Esophagus squamous epithelium (tissue), 5 donors: ENCODE measurements at places on chromosomes 7 and 10. TPM values are rescaled to one million over a fixed set of nuclear protein-coding genes. Genes with fewer than 3 reads are reported as not detected.

GRCh38 chr7:138886501-138886917 lies 88.5 kb upstream of the ATP6V0A4 start:
- DNase-seq, result no peak

GRCh38 chr10:62046522-62047227 lies 145.2 kb downstream of the ARID5B start:
- no peak for DNase-seq

- no peak for DNase-seq
Observed at GRCh38 chr7:123157606-123158005, 42.2 kb downstream of the SLC13A1 start.

DNA sequence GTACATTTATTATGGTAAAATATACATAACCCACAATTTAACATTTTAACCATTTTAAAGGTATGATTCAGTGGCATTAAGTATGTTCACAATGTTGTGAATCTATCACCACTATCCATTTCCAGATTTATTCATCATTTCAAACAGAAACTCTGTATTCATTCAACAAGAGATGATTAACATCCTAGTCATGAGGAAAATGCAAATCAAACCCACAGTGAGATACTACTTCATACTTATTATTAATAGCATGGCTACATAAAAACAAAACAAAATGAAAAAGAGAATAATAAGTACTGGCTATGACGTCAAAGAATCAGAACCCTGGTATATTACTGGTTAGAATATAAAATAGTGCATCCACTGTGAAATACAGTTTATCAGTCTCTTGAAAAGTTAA lies 386.6 kb upstream of the POM121L12 start:
- DNase-seq, result no peak

GRCh38 chr7:141511676-141512396 lies 39.4 kb upstream of the AGK start:
- no peak for DNase-seq

LRRC18 gene
- not detected for total RNA-seq

AGAP5 gene
- total RNA-seq, result 1.7 TPM

DNA sequence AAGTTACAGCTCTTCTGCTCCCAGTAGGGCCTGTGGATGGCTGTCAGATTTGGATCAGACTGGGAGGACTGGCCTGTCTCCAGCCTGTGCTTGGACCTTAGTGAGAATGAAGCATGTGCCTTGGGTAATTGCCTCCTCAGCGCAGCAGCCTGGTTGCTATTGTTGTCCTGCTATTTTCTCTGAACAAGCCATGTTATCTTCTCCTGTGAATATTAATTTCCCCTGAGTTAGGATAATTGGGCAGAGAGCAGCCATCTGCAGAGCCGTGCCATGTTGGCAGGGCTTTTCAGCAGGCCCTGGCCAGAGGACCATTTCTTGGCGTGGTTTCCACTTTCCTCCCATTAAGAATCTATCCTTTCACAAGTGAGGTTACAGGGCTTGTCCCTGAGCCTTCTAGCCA lies 497.3 kb downstream of the SORCS3 start:
- no peak for DNase-seq

DNA sequence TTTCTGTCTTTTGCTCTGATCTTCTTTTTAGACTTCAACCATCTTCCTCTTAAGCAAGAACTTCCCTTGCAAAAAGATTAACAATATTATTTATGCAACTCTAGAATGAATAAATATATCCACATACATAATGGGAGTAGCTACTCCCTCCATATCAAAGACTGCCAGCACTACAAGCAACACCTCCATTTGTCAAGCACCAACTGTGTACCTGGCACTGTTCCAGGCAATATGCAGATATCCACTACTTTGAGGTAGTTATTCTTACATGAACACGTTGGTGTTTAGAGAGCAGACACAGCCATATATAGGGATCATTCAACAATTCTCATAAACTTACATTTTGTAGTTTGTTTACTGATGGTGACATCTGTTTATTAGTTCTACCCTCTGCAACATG lies 83.6 kb upstream of the CACNB2 start:
- no peak for DNase-seq

DNA sequence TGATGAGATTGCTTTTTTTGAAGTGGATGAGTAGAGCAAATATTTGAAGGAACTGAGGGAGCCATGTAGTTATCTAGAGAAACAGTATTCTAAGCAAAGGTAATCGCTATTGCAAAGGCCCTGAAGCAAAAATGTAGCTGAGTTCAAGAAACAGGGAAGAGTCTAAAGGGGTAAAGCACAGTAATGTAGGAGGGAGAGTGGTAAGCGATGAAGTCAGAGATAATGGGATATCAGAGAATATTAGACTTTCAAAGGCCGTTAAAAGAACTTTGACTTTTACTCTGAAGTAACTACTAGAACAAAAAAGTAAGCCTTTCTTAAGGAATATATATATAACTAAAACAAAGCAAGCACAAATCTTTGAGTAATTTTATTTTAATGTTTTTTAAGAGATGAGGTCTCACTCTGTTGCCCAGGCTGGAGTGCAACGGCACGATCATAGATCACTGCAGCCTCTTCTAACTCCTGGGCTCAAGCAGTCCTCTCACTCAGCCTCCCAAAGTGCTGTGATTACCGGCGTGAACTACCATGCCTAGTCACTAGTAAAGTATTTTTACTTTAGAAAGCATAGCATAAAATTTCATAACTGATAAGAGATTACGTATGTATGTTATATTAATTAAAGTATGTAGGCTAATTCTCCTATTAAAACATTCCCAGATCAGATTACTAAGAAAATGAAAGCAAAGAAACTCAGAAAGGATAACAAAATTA lies 61.7 kb upstream of the OIT3 start:
- no peak for DNase-seq

FZD1 gene
- 9.5 TPM for total RNA-seq

DNA sequence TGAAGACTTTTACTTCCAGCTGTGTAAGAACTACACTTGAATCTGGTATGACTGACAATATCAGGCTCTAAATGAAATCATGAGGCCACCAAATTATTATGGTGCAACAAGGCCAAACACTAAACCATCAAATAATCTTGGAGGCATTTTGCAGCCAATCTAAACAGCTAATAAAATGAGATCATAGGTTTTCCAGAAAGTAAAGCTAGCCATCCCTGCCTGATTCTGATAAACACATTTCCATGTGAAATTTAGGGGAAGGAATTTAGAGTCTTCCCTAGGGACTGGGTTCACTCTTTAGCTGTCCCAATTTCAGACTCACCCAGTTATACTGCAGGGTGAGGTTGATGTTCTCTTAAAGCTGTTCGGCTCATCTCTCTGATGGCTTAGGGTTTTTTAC lies 190.3 kb upstream of the TMEM196 start:
- no peak for DNase-seq

DNA sequence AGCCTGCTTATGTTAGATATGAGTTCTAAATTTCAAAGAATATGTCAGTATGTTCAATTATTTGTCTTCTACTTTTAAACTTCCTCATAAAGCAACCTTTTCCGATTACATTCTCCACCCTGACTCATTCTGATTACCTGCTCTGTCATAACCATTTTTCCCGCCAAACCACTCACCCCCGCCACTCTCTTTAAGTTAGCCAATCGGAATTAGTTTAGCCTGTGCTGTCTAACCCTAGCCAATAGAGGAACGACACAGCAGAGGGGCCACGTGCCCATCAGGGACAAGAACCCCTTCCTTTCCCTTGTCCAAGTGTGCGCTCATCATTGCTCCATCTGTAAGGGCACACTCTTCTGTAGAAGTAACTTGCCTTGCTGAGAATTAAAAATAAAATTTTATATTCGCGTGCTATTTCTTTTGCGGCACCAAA lies 91.4 kb downstream of the CCDC71L start:
- DNase-seq, result no peak

GRCh38 chr7:106050002-106050745 lies 61.9 kb downstream of the SYPL1 start:
- DNase-seq, result no peak

WNT2 gene
- total RNA-seq, result not detected

DNA sequence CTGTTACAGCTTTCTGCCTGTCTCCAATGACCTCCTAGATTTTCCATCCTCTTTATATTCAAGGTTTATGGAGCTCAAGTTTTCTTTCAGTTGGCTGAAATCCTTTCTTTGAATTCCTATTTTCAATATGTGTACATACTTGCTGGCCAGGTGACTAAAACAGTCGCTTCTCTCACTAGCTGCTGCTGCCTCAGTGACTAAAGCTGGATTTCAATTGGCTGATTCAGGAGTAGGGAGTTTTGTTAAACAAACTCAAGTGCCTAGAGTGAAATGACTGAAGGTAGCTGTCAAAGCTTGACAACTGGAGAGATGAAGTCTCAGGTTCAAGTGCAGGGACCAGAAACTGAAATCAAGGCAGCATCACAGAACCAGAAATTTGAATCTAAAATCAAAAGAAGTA lies 6.7 kb upstream of the POLR1F start:
- no peak for DNase-seq

UFSP1 gene
- 6.6 TPM for total RNA-seq

DNA sequence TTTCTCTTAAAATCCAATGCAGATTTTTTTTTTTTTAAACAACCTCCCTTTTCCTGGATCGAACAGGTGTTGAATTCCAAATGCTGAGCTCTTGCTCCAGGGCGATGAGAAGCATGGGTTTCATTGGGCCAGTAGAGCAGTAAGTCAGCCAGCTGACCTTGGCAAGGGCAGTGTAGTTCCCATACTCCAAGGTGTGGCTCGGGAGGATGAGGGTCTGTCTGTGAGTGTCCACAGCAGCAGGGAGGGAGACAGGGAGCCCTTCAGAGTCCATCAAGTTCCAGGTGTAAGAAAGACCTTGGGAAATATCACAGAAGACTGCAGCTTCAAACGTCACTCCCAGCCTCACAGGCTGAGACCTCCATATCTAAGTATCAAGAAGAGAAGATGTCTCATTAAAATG lies 50.4 kb downstream of the PKD1L1 start:
- no peak for DNase-seq
